Stimulated activated CD8-positive, alpha-beta memory T cell treated with anti-CD3 and anti-CD28 coated beads, Interleukin-2, amount 100 ng/mL, for 1 hour (primary cell): ENCODE measurements at places on chromosomes 2 and 18.

DNA sequence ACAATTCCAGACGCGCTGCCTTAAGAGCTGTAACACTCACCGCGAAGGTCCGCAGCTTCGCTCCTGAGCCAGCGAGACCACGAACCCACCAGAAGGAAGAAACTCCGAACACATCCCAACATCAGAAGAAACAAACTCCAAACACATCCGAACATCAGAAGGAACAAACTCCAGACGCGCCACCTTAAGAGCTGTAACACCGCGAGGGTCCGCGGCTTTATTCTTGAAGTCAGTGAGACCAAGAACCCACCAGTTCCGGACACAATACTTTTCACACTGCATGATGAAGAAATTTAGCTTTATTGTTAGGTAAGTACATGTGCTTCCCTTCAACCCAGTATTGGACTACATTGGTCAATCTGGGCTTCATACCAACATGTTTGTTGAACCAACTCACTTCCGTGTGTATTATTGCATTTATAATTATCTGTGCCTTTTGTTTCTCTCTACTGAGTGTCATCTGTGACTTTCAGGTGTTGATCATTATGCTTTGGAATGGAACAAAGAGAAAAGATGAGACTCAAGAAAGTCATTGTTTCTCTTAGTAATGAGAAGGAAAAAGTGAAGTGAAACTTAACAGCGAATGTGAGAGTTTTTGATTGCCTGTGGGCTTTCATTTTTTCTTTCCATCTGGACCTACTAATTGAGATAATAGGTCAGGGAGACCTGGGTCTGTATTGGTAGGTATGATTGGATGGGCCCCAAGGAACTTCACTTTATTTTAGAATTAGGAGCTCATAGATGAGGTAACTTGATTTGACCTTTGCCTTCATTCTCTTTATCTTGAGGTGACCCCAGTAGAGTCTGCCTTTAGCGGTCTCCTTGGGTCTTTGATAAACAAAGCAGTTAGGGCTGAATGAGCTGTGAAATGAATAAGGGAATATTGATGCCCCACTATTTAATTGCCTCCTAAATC lies 76.1 kb upstream of the CAVIN2 start:
- no peak for DNase-seq

GRCh38 chr18:80194874-80195570 lies 52.3 kb downstream of the PARD6G start:
- no peak for DNase-seq

GRCh38 chr2:287471-287885 lies 413 bp downstream of the ALKAL2 start:
- DNase-seq = no peak

DNA sequence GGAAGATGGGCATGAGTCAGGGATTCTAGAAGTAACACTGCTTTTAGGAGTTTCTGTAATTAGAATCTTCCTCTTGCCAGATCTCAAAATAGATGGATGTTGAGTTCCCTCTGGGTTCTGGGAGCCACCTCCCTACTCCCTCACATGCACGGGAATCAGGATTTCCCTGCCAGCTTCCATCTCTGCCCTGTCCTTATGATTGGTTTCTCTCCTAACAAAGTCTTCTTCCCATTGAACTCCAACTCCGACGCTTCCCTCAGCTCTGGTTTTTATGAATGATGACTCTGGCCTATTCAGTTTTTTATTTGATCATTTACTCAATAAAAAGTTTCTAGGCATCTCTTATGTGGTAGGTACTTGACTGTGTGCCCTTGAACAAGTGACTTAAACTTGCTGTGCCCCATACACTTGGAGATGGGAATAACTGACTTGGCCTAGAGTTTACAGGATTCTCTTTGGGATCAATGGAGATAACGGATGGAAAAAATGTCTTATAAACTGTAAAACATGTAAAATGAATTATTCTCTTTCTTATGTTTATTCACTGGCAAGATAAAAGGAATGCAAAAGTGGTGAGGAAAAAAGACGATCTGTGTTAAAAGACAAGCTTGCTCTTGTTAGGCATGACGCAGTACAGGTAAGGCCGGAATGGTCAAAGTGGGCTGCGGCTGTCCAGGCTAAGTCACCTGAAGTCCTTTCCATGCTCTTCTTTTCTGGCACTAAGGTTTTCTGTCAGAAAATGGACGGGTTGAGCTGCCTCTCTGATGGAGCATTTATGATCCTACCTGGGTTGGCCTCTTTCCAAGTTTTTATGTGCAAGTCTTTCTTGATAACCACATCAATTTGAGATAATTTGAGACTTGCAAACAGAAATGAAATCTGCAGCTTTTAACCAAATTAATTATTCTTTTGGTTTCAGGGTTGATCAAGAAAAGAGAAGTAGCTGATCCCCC lies 199.6 kb downstream of the MYCN start:
- DNase-seq = no peak

GRCh38 chr2:127330753-127331152 lies 36.8 kb upstream of the ERCC3 start:
- no peak for DNase-seq

DNA sequence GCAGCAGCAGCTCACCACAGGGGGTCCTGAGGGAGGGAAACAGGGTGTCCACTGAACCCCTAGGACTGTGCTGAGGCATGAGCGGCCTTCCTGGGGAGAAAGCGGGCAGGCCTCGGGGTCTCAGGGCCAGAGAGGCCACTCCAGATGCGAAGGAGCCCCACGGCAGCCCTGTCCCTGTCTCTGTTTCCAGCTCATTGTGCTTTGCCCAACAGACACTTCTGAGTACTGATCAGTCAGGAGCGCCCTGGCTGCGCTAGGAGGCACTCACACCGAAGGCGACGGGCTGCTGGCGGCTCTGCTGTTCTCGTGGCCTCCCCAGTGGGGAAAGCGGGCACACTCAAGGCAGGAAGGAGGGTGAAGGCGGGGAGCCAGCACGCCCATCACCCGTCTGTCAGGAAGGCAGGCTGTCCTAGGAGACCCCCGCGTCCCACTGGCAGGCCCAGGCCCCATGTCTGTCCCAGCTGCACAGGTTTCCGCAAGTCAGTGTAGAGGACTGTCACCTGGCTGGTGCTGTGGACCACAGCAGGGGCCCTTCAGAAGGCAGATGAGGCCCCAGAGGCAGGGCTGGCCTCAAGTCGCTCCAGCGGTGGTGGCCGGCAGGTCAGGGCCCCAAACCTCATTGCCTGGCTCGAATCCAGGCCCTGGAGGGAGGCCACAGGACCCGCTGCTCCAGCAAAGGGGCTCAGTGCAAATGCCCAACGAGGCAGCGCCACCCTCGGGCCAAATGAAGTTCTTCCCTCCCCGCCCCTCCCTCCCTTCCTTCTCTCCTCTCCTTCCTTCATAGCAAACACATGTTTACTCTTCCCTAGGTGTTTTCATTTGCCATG lies 6.8 kb downstream of the ESPNL start:
- no peak for DNase-seq
